Foreskin keratinocyte (primary cell): ENCODE measurements at places on chromosomes 3 and 15. TPM values are rescaled to one million over a fixed set of nuclear protein-coding genes. Genes with fewer than 3 reads are reported as not detected.

Gene SOX14
- total RNA-seq, result not detected in 2 replicates

Gene MOBP
- not detected in 2 replicates for total RNA-seq

Gene MAGI1
- total RNA-seq, result 9.6 and 11.2 TPM in 2 replicates

Gene CDHR4
- total RNA-seq, result not detected in 2 replicates

Gene DCP1A
- total RNA-seq, result 9.9 and 12.2 TPM in 2 replicates
